ENCODE measurements at places on chromosomes 1 and 21.

DNA sequence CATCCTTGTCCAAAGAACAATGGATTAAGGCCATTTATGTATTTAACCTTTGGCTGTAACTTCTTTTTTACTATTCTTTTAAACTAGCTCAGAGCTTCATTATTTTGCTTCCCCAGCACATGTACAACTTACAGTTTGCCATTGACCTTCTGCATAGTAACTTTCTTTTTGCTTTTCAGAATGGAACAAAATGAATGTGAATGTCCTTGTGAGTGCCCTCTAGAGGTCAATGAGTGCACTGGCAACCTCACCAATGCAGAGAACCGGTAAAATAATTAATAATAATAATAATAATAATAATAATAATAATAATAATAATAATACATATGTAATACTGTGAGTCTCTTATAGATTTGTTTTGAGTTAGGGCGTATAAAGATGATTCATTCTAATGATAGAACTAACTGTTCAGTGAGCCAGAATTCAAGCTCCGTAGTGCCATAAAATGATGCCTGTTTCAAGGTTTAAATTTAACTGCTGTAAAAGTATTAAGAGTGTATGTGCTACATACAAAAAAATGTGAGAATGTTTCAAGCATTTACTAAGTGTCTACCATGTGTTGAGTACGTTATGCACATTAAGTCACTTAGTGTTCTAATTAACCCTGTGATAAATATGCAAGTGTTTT lies 69.0 kb upstream of the RAVER2 start:
- no peak for DNase-seq

- no peak for DNase-seq
Measured at GRCh38 chr1:18653916-18654315, 23.3 kb downstream of the PAX7 start.

DNA sequence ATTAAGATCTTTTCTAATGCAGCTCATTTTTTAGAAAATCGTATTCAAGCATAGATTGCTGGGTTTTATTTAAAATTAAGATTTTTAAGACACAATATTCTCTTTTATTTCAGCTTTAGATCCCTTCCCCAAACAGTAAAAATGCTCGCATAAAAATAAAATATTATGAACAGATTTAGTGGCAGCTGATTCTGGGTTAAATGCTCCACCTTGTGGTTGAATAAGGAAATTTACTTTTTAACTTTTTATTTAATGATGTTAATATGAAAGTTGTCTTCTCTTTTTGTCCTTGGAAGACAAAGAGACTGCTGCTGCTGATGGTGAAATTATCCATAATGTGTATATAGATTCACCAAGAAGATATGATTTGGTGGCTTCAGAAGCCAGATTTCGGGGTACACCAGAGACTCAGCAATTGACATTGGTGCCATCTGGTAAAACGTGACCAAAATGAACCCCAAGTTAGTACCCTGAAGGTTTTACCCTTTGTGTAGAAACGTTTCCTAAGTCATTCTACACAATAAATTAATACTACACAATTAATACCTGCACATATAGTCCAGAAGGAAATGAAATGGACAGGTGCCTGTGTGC lies 128.0 kb downstream of the ADAMTS1 start:
- peak; percentile 36 for DNase-seq

GRCh38 chr1:164743976-164744375 lies 185.0 kb downstream of the PBX1 start:
- DNase-seq = no peak

DNA sequence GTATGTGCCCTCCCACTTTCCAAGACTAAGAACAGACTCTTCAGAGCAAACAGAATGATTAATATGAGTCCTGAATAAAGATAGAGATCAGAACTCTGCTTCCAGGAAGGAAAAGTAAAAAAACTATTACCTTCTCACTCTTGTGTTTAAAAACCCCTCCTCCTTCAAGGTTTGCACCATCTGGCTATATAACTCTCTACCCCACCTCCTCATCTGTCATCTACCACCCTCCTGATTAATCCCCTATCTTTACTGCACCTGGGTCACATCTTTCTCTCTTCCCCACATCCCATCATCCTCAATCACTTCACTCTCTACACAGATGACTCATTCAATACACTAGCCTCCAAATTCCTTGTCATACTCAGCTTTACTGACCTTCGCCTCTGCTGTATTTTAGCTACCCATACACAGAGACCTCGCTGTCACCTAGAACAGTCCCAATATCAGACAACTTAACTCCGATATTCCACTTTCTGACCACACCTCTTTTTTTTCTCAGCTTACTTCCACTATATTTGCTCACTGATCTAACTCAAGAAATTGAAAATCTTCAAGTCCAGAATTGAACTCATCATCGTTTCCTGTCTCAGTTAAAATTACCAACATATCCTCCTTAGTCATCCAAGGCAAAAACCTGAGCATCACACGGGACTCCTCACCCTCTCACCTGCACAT lies 3.7 kb downstream of the SCMH1 start:
- no peak for DNase-seq

GRCh38 chr1:46581681-46582455 lies 22.2 kb downstream of the MKNK1 start:
- DNase-seq = no peak

Data from NCI-H345 (cell line).